Stimulated activated CD8-positive, alpha-beta memory T cell treated with anti-CD3 and anti-CD28 coated beads, Interleukin-12 subunit alpha, Interleukin-12 subunit beta, amount 100 ng/mL, for 4 hours (primary cell): ENCODE measurements at places on chromosomes 2 and 18.

DNA sequence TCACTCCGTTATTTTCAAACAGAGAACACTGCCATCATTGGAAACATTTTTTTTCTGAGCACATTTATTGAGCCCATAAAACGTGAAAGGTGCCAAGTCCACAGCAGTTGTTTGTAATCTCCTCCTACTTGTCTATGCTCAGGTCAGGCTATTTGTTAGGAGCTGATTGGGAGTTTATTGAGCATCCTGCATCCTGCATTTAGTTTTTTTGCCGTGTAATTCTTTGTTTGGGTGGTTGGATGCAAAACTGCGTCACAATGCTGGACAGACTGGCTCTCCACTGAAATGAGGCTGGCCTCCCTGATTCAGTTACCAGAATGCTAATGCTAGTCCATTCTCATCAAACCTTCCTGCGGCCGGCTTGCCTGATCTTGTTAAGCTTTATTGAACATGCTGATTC is 71.4 kb downstream of the RAPGEF4 start:
- no peak for DNase-seq

- DNase-seq, result no peak
Observed at GRCh38 chr2:221025398-221025797, 546.7 kb downstream of the EPHA4 start.

- DNase-seq, result no peak
Observed at GRCh38 chr2:232699110-232699509, 2.0 kb downstream of the GIGYF2 start.

GRCh38 chr2:85539361-85540132 is 579 bp downstream of the MAT2A start:
- peak; percentile 76 for DNase-seq

DNA sequence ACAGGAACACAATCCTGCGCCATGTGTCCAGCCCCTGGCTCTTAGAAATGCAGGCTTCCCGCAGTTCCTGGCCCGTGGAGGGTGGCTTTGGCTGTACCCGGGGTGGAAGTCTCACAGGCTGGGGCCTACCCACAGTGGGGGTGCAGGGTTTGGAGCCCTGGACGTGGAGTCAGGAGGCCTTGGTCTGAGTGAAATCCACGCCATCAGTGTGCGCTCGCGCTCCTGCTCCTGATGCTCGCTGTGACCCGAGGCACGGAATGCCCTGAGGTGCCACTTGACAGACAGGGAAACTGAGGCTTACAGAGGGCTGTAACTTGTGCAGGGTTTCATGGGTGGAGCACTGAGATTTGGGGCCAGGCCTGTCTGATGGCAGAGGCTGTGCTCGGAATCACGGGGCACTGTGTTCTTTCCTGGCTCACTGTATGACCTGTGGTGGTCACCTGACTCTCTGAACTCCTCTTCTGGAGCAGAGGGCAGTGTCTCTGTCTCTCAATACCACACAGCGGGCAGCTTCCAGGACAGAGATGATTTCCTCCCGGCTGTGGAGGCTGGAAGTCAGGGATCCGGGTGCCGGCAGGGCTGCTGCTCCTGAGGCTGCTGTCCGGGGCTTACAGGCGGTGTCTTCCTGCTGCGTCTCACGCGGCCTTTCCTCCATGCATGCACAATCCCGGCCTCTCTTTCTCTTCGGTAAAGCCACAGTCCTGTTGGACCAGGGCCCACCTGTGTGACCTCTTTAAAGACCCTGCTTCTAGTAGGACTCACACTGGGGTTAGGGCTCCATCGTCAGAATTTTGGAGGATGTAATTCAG is 25.9 kb upstream of the ALLC start:
- no peak for DNase-seq

DNA sequence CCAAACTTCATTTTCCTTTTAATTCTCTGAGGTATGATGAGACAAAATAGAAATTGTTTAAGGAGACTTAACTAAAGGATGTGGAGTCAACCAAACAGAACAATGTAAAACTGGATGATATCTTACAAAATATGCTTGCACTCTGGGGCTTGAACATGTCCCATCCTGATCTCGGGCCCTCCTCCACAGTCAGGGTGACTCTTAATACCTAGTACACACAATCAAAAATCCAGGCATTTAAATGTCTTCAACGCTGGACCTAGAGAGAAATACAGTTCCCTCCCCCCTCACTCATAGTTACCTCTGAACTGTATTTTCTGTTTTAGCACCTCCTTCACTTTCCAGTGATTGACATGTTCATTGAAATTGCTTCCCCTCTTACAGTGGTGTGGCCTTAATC is 36.9 kb upstream of the SERPINB2 start:
- DNase-seq, result no peak

DNA sequence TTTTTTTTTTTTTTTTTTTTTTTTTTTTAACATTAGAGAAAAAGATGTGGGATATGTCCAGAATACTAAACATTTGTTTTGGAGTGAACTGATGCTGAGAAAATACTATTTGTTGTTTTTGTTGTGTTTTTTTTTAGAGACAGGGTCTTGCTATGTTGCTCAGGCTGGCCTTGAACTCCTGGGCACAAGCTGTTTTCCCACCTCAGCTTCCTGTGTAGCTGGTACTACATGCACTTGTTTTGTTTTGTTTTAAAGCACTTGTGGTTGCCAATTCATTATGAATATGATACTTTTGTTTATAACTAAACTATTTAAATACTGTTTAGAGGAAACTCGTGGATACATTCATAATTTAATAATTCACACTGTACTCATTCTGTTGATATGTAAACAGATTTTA is 33.4 kb upstream of the DYSF start:
- DNase-seq, result no peak

DNA sequence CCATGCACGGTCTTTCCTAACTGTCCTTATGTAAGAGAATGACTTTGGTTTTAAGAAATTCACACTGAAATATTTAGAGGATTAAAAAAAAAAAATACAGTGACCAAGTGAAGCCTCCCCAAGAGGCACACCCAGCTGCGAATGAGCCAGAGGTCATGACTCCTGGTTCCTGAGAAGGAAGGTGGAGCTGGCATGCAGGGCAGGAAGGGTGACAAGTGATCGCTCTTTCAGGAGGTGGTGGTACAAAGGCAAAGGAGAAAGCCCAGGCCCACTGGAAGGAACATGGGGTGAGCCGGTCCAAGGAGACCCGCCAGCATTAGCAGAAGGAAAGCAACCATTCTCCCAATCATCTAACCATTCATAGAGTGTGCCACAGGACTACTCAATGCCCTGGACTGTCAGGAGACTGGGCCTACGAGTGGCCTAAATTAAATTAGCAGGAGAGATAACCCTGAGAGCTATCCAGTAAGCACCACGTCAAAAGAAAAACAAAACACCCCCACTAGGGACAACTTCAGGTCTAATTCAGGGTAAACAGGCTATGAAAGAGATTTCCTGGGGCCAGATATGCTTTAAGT is 7.8 kb downstream of the INO80C start:
- DNase-seq, result no peak

GRCh38 chr2:59830601-59831000 is 722.9 kb downstream of the BCL11A start:
- DNase-seq, result no peak

GRCh38 chr18:31977270-31977872 is 34.4 kb upstream of the TRAPPC8 start:
- no peak for DNase-seq

DNA sequence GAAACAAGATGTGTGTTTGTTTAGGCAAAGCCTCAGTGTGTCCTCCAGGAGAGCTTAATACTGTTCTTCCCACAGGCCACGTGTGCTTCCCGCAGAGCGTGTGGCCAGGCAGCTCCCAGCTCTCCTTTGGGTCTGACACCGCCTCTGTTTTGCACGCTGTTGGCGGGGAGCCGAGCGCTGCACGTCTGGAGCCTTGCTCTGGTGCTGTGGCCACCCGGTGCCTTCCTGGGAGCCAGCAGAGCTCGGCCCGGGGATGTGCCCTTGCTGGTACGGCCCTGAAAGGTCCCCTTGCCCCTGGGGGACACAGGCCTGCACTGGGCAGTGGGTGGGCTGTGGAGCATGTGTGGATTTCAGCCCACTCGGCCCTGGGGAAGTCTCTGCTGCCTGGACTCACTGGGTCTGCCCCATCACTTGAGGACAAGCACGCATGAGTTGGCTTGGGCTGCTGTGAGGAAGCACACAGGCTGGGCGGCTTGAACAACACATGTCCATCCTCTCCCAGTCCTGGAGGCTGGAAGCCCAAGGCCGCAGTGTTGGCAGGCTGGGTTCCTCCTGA is 160.7 kb upstream of the HDAC4 start:
- DNase-seq, result no peak

GRCh38 chr18:42255908-42256765 is 301.1 kb downstream of the PIK3C3 start:
- DNase-seq, result no peak

- no peak for DNase-seq
Observed at GRCh38 chr18:73679941-73680712, 467.5 kb downstream of the FBXO15 start.

DNA sequence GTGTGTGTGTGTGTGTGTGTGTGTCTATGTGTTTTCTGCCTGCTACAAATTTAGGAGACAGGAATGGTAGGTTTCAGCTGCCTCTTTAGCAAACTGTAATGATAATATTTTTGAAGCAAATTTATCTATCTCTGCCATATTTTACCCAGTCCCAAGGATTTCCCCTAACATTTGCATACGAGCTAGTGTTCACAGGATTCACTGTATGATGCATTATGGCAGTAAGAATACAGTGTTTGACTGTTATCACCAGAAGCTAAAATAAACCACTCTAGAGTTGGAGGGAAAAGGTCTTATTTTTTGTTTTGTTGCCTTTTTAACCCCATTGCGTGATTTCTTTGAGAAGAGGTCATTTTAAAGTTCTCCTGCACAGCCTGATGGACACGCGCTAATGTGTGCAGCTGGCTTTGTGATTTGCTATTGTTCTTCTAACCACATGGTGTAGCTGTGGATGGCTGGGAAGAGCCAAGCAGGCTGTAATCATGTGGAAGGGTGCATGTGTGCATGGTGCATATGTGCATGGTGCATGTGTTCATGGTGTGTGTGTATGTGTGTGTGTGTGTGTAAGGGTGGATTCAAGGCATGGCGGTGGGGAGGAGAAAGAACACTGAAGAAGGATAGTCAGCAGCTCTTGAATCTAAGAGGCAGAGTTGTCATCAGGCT is 62.4 kb downstream of the PLB1 start:
- DNase-seq, result no peak

- DNase-seq, result no peak
Observed at GRCh38 chr2:236847023-236847422, 238.7 kb upstream of the COPS8 start.

DNA sequence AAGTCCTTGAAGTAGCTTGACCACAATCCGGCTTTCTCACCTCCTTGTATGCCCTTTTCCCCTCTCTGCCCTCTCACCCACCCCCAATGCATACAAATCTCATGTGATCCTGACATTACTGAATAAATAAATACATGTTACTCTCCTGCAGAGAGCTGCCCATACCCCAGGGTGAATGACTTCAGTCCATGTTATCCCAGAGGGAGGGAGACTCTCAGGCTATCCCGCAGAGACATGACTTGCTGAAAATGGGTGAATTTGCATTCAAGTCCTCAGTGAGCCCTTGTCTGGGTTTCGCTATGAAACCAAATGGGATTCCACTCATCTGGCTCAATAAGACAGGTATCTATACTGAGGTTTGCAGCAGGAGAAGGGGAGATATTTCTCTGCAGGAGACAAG is 168.5 kb downstream of the FHOD3 start:
- DNase-seq, result no peak

DNA sequence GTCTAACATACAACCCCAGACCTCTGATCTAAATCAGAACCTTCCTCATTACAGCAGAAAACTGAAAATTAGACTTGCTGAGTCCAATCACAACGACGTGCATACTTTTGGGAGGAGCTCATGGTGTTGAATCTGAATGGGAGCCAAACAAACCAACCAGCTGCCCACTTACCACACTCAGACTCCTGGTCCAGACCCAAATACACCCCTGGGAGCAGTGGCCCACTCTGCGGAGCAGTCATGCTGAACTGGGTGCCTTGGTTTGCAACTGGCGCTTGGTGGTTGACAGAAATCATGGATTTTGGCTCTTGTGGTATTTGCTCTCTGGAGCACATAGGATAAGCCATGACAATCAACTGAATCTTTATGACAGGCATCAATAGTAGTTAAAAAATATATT is 253.6 kb upstream of the TNP1 start:
- no peak for DNase-seq

GRCh38 chr18:23650968-23651927 is 11.5 kb downstream of the ANKRD29 start:
- DNase-seq, result no peak

- DNase-seq, result no peak
Observed at GRCh38 chr2:196725882-196726281, 73.6 kb downstream of the GTF3C3 start.

DNA sequence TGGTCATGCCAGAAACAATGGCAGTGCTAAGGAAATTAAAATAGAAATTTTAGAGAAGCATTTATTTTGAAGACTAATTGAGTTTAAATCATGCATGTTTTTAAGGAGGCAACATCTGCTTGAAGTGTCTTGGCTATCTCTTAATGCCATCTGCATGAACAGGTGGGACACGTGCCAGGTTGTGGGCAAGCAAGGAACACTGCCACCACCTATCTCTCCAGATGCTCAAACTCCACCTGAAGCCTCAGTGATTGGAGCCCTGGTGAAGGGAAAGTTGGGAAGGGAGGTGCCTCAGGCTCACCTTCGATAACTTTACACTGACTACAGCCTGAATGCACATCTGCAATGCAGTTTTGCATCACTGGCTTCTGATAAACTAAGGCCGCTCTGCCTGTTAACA is 91.5 kb downstream of the TPGS2 start:
- no peak for DNase-seq
